ENCODE measurements at places on chromosomes 2 and 18.

DNA sequence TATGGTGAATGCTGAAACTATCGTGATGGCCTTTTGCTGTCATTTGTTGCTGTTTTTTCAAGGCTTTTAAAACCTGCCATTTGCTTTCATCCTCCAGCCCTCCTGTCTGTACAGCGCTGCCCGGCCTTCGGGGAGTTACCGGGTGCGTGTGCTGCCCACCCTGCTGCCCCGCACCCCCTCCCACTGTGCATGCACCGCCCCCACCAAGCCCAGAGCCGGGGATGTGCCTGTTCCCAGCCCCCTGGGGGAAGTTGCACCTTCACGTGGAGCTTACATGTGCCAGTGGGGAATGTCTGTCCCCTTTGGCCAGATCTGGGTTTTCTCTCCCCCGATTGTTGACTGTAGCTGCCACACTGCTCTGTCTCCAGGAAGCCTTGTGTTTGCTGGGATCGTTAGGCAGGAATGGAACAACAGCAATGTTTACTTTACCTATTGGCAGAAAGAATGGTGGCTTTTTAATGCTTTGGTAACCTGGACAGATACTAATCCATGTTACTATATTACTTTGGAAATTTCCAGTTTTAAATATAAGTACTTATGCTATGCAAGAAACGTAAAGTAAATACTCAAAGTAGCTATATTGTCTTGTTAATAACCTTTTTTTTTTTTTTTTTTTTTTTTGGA is 64.8 kb upstream of the RBM44 start:
- DNase-seq = no peak

GRCh38 chr2:127185705-127186104 is 34.4 kb downstream of the CYP27C1 start:
- no peak for DNase-seq

DNA sequence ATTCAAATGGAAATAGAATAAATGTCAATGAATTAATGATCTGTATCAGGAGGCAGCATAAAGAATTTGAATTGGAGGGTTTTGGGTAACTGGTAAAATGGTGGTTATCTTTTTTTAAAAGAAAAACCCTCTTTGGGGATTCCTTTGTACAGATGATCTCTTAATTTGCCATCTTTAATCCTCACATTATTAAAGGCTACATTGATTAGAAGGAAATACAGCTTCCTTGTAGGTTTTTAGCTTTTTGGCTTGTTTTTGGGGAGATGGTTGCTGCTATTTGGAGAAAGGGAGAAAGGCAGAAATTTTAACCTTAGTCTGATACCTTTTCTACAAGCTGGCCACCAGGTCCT is 600 bp upstream of the MAPRE2 start:
- DNase-seq = no peak

- no peak for DNase-seq
Measured at GRCh38 chr2:226716126-226716525, 83.5 kb downstream of the IRS1 start.

DNA sequence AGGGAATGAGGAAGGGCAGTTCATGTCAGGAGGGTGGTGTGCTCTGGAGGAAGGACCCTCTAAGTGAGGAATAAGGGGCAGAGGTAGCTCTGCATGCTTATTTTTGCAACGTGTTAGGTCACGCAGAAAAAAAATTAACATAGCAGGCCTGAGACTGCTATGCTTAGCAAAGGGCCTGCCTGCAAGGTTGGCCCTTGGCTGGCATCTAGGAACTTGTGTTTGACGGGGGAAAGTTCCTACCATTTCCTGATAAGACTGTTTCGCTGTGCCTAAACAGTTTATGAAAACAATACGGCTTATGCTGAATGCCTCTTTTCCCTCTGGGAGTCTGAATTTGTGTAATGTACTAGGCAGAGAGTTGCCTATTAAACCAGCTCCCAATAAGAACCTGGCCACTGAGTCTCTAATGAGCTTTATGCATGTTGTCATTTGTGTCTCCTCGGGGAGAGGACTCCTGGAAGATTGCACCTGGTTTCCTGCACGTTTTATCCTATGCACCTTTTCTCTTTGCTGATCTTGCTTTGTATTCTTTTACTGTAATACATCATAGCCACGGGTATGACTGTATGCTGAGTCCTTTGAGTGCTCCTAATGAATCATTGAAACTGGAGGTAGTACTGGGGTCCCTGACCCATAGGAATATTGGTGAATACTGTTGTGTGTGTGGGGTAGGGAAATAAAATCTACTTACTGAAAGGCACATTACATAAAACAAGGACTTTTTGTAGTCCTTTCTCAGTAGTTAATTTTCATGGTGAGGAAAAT is 169.0 kb downstream of the PRPF40A start:
- DNase-seq = no peak

GRCh38 chr2:215590010-215590745 is 154.3 kb upstream of the FN1 start:
- no peak for DNase-seq

- no peak for DNase-seq
Measured at GRCh38 chr18:45565280-45565970, 49.9 kb upstream of the SLC14A2 start.

DNA sequence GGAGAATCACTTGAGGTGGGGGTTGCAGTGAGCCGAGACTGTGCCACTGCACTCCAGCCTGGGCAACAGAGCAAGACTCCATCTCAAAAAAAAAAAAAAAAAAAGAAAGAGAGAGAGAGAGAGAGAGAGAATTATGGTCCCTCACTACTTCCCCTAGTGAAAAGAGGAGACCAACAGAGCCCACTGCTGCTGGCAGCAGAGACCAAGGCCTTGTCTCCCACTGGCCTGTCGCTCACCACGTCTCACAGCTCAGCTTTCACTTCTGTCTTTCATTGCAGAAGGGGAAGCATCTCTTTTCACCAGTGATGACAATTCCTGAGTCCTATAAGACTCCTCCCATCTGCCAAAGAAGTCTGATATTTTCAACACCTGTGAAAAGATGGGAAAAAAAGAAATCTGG is 81.3 kb downstream of the CLHC1 start:
- DNase-seq = peak; percentile 72

GRCh38 chr2:85956646-85957039 is 67.9 kb upstream of the ST3GAL5 start:
- no peak for DNase-seq

DNA sequence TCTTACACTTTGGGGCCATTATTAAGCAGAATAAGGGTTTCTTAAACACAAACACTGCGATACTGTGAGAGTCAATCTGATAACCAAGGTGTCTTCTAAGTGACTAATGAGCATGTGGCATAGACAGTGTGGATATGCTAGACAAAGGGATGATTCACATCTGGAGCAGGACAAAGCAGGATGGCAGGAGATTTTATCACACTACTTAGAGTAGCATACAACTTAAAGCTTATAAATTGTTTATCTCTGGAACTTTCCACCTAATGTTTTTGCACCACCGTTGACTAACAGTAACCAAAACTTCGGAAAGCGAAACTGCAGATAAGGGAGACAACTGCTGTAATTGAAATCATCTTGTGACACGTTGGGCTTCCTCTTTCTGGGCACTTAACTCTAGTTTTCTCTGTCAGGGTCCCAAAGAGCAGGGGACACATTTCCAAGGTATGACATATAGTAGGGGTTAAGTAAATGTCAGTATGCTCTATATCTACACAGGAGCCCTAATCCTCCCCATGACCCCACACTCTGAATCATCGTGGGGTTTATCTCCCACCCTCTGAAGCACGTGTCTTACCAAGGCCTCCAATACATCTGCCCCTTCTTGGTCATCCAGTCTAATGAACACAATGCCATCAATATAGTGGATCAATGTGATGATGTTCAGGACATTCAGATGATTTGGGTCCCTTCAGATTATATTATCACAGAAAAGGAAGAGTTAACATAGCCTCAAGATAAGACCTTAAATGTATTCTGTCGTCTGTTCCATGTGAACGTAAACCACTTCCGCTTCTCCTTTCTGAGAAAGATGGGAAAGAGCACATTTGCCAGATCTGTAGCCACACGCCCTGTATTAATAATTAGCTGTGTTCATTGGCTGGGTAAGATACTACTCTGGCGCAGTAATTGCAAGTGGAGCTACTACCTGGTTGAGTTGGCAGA is 78.7 kb downstream of the FTCDNL1 start:
- peak; percentile 67 for DNase-seq

DNA sequence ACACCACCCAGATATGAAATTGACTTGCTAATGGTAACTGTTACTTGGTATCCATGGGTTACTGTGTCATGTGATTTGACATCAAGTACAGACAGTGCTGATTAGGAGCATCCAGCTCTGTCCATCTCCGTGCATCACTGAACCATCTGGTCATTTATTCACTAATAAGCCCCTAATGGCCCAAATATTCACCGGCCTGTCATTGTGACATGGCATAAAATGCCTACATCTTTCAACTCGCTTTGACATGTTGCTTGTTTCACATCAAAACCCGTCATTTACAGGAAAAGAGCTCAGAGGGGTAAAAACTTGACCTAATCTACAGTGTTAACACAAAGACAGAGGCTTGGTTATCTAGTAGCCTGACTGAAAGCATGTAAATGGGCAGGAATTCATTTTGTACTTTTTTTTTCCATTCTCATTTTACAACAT is 308.9 kb upstream of the ATP5MC3 start:
- no peak for DNase-seq

- peak; percentile 79 for DNase-seq
Measured at GRCh38 chr2:160427629-160428404, 65.8 kb downstream of the RBMS1 start.

GRCh38 chr2:20567926-20568179 is 83.0 kb downstream of the HS1BP3 start:
- DNase-seq = no peak

DNA sequence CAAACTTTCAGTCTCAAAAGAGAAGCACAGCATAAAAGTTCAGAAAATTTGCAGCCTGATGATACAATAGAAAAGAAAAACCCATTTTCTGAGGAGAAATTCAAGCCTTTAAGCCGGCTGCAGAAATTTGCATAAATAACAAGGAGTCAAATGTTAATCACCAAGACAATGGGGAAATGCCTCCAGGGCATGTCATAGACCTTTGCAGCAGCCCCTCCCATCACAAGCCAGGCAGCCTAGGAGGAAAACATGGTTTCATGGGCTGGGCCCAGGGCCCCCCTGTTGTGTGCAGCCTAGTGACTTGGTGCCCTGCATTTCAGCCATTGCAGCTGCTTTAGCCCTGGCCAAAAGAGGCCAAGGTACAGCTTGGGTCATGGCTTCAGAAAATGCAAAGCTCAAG is 54.1 kb upstream of the CAVIN2 start:
- DNase-seq = no peak

DNA sequence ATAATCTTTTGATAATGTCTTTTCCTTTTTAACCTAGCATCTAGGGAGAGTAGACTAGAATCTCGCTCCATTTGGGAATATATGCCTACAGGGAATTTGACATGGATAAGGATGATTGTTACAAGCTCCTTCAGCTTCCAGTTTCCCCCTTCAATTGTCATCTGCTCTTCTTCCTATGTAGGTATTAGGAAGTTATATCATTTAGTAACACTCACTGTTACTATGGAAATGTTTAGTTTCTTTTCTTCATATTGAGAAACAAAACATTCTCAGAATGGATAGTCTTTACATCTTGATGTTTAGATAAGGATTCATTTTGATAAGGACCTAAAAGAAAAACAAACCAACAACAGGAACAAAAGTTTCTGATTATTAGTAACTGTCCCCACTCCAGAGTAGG is 127.6 kb downstream of the PHLPP1 start:
- no peak for DNase-seq

- no peak for DNase-seq
Measured at GRCh38 chr2:71933467-71934319, 214.0 kb downstream of the CYP26B1 start.

DNA sequence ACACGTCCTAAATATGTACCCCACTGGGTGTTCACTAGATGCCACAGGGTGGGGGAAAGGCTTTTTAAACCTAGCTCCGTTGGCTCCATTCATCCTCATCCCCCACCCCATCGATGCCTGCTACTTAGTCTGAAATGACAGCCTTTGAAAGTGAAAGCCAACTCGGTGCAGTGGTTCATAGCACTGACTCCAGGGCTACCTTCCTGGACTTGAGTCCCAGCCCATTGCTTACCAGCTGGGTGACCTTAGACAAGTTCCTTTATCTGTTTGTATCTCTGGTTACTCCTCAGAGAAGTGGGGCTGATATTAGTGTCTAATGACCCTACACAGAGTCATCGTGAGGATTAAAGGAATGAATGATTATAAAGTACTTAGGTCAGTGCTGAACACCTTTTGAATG is 24.4 kb downstream of the EHD3 start:
- no peak for DNase-seq

- no peak for DNase-seq
Measured at GRCh38 chr2:47297767-47298425, 105.1 kb upstream of the MSH2 start.

- DNase-seq = no peak
Measured at GRCh38 chr2:231877533-231878456, 48.4 kb downstream of the NPPC start.

GRCh38 chr2:48532824-48533223 is 2.9 kb downstream of the STON1 start:
- no peak for DNase-seq

GRCh38 chr2:159553727-159554126 is 62.6 kb downstream of the BAZ2B start:
- no peak for DNase-seq

DNA sequence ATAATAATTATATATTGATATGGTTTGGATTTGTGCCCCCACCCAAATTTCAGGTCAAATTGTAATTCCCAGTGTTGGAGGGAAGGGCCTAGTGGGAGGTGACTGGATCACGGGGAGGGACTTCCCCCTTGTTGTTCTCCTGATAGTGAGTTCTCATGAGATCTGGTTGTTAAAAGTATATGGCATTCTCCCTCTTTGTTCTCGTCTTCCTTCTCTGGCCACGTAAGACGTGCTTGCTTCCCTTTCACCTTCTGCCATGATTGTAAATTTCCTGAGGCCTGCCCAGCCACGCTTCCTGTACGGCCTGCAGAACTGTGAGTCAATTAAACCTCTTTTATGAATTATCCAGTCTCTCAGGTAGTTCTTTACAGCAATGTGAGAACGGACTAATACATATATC is 88.3 kb downstream of the ROCK2 start:
- no peak for DNase-seq

DNA sequence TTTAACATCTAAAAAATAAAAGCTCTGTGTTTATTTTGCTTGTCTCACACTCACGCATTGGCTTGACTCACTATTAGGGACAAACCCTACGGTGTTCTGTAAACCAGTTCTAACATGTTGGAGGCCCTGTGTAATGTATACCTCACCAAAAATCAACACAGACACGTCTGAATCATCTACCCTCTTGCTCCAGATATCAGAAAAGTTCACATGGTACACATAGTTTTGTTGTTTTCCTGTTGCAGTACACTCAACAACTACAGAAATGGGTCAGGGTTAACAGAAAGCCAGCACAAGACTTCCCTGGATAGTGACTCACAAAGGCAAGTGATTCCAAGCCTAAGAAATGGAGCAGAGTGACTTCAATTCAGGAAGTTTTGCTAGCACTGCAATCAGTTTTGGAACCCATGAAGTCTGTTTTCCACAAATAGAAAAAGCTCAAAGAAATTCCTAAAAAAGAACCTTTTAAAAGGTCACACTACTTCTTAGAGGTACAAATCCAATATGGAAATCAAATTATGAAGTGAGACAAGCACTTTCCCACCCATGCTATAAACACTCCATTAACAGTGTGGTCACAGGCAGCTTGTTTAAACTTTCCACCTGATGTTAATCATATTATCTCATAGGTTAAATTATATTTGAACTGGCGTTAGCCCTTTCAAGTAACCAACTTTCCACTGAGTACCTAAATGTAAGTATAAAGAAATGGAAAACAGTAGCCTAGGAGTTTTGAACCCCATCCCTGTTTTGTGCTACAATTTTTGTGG is 87.4 kb downstream of the GAREM1 start:
- DNase-seq = no peak

Data from suppressor macrophage treated with lipopolysaccharide for 1 hour (primary cell).